MCF 10A (cell line): ENCODE measurements at places on chromosomes 1 and 21.

GRCh38 chr1:79074975-79075374, 68.4 kb upstream of the ADGRL4 start:
- no peak for DNase-seq

DNA sequence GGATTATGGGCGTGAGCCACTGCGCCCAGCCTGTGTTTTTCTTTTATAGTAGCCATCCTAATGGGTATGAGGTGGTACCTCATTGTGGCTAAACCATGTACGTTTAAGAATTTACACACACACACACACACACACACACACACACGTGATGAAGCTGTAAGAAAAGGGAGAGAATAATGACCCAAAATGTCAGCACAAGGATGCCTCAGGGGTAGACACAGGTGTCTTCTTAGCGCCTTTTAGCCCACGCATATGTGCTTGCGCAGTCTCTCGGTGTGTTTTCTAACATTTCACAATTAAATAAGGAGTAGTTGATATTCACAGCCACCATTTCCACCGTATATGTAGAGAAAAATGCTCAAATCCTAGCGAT, 782 bp upstream of the PFKL start:
- no peak for DNase-seq

GRCh38 chr1:222009105-222009730, 267.3 kb upstream of the DUSP10 start:
- peak; percentile 77 for DNase-seq

DNA sequence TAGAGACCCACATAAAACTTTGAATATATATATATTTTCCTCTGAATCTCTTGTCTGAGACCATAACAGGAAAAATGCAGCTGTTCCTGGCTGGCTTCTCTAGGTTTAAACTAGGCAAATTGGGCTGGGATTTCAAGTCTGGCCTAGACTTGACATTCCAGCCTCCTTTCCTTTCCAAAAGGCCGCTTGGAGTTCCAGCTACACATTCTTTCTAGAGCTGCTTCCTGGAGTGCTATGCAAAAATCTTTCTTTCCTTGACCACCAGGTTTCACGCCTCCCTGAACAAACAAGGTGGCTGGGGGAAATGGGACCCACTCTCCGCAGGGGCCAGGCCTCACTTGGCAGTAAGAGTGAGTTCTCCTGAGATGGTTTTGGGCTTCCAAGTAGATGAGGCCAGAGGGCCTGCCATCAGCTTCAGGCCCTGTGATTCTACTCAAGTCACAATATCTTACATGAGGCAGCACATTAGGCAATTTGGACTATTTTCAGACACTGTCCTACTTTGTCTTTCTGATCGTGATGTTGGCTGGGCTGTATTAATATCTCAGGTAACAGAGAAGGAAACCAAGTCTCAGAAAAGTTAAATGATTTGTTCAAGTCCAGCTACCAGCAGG, 102.4 kb downstream of the FAM78B start:
- no peak for DNase-seq

DNA sequence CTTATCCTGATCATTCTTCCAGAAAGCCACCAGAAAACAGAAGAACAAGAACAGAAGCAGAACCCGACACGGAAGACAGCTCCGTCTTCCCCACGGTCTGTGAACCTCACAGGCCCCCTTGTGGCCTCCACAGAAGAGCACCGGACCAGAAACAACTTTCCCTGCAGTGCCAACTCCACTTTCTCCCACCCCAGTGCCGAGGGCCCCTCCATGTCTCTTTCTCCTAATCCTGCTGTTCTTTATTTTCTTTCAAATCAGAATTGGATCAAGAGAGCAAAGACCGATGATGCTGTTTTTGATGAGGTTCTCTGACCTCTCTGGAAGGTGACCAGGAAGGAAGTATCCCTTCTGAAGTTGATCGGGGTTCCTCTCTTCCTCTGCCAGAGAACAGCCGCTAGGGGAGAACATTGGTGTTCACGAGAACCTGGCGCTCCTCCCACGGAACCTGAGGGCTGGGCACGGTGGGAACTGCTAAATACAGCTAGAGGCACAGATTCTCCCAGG, 58.9 kb upstream of the CTTNBP2NL start:
- DNase-seq, result peak; percentile 55
